ENCODE measurements at places on chromosomes 3 and 15.

GRCh38 chr3:127014536-127015281 is 31.8 kb downstream of the PLXNA1 start:
- no peak for DNase-seq

- no peak for DNase-seq
Measured at GRCh38 chr15:35229085-35229484, 144.0 kb upstream of the NANOGP8 start.

DNA sequence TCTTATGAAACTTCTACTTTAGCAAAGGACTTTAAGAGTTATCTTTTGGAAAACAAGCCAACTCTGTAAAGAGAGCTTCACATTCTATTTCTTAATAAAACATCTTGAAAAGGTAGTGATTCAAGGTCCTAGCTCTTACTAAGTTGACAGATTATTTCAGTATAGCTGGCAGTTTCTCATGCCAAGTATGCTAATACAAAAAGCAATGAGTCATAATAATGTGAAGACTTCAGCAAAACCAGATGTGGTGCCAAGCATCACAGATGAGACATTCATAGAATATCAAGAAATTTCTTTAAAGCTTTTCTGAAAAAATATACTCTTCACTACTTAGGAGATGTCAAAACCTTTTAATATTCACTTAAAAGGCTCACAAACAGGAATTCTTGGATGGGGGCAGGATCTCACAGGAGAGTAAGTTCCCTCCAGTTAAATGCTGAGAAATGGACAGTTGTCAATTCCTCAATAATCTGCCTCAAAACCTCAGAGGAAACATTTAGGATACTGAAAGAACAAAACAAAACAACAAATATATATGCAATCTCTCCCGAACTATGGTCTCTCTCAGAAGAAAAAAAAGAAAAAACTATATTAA is 45.6 kb downstream of the DCBLD2 start:
- no peak for DNase-seq

- DNase-seq, result no peak
Measured at GRCh38 chr15:96746665-96747064, 416.2 kb downstream of the NR2F2 start.

- DNase-seq, result no peak
Measured at GRCh38 chr15:83970295-83970890, 265.2 kb upstream of the GOLGA6L4 start.

DNA sequence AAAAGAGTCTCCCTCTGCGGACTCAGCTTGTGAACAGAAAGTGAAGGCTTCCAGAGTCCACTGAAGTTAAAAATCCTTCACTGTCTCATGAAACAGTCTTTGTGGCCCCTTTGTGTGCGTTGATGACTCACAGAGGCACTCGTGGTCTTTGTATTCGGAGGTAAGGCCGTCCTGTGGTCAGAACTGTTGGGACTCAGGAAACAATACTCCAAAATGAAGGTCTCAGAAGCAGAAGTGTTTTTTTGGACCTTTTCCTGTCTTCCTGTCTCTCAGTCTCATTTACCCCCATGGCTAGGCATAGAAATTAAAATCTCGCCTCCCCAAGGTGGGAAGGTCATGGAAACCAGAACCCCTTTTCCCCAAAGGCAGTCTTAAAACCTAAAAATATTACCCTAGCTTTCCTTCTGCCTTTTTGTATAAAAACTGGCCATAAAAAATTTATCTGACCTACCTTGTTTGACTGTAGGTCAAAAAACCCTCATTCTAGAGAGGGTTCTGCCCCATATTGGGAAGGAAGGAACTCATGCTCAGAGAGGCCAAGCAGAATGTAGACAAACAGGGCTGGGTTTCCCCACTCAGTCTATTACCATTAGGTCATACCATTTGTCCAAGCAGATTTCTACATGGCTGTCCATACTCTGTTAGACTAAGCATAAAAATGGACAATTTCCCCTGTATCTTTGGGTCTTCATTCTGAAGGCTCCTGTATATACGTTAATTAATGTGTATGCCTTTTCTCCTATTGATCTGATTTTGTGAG is 19.1 kb upstream of the EPB42 start:
- no peak for DNase-seq

DNA sequence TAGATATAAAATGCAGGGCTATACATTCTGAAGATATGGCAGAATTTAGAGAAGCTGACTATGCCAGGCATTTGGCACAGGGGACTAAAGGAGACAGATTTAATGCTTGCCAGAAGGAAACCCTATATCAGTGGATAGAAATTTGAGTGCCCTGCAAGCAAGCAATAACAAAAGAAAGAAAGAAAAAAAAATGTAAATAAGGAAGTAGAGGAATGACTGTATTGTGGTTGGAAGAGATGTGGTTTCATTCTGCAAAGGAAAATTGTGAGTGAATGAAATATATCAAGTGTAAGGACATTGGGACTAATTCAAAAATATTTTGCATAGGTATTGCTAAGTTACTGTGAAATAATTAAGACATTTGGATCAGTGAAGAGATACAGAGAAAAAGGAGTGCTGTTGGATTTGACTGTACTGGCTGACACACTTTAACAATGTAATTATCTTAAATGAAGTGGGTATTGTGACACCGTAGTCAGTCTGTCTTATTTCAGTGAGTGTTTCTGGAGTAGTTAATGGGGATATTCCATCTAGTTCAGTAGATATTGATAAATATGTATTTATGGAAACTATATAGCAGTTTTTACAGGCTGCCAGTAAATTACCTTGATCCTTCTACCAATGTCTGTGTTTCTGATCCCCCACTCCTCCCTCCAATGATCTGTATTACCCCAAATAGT is 418.2 kb downstream of the CNTN4 start:
- no peak for DNase-seq

GRCh38 chr3:151016478-151016795 is 43.9 kb upstream of the CLRN1 start:
- DNase-seq, result no peak

GRCh38 chr3:45118615-45119071 is 27.5 kb downstream of the CDCP1 start:
- no peak for DNase-seq

DNA sequence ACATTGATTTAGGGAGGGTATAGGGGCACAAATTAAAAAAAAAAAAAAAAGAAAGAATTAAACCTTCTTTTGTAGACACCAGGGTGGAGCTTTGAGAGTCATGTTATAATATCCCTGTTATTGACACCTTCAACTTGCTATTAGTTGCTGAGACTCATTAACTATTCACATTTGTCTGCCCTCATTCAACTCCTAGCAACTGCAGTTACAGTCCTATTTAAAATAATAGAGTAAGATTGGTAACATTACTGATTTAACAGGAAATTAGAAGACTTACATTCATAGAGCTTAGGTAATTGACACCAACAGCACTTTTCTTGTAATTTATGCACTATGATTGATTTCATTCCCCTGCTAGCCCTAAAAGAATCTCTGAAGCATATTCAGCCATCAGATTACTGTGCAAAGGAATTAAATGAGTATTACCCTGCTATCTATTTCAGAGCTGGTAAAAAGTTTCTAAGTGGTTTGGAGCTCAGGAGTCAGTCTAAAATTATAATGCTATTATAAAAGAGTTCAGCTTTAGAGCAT is 148.8 kb upstream of the TBL1XR1 start:
- DNase-seq, result no peak

DNA sequence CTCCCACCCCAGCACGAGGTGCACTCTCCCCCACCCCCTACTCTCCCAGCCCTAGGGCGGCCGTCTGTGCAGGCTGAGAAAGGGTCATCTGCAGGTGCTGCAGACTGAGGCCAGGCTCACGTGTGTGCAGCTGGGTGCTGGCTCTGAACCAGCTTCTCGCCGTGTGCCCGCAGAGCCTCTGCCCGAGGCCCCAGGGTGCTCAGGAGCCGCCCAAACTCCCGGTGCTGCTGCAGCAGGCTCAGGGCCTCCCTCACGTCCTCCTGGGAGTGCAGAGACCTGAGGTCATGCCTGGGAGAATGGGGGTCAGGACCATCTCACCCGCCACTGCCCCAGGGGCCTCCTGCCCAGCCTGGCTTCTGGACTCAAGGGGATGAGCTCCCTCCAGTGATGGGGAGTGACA is 17.2 kb downstream of the SPTBN5 start:
- DNase-seq, result no peak

DNA sequence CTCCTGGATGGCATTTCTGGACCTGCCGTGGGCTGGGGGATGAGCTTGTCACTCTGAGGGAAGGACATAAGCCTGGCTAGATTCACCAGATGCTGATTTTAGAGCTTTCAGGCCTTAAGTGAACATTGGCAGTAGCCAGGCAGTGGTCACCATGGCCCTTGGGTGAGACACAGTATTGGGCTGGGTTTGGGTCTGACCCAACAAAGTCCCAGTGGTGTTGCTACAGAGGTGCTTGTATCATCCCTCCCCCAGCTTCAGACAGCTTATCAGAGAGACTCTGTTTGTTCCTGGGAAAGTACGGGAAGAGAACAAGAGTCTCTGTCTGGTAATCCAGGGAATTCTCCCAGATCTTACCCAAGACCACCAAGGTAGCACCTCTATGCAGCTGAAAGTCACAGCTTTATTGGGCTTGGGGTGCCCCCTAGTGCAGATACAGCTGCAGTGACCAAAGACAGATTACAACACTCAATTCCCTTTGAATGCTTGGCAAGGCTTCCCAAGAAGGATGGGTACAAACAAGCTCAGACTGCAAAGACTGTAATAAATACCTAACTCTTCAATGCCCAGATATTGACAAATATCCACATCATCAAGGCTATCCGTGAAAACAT is 9.8 kb upstream of the RUVBL1 start:
- DNase-seq, result peak; percentile 54

GRCh38 chr3:112774293-112774926 is 72.3 kb downstream of the CD200R1L start:
- DNase-seq, result no peak

DNA sequence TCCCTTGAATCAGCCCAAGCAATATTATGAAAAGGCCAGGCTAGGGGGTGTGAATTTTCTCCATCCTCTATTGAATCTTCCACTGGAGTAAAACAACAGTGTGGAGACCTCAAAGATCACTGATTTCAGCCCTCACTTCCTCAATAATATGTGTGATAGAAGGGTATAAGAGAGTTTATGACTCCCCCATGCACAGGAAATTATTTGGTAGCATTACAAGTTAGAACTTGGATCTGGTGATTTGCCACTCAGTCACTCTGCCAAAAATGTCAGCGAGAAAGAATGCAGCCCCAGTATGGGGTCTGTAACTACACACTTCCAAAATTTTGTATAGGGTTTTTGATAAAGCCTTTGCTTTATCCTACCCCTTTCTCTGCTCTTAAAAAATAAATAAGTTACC is 81.0 kb upstream of the KCNMB2 start:
- DNase-seq, result no peak

- DNase-seq, result no peak
Measured at GRCh38 chr3:188568736-188569135, 414.8 kb downstream of the LPP start.

DNA sequence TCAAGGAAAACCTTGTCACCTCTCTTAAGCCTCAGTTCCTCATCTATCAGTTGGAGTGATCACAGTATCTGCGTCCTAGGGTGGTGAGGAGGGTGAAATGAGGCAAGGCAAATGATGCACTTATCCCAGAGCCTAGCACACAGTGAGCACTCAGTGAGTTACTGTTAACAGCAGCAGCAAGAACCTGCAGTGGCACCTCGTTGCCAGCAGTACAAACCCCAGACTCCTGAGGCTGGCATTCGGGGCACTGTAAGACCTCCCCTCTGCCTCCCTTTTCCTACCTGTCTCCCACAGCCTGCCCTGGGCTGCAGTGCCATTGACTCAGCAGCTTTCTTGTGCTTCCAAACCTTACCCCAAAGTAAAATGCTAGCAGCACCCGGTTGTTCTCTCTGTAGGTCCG is 82.9 kb upstream of the EIF1B start:
- no peak for DNase-seq

GRCh38 chr3:127792541-127793292 is 29.6 kb downstream of the MGLL start:
- no peak for DNase-seq

- no peak for DNase-seq
Measured at GRCh38 chr15:36658898-36659639, 79.6 kb downstream of the CDIN1 start.
